ENCODE measurements at places on chromosomes 16 and 17.

GRCh38 chr17:78058001-78058400 is 70.6 kb downstream of the TMC6 start:
- DNase-seq, result no peak

- DNase-seq, result peak; percentile 21
Measured at GRCh38 chr17:83069931-83070742, 9.3 kb upstream of the METRNL start.

DNA sequence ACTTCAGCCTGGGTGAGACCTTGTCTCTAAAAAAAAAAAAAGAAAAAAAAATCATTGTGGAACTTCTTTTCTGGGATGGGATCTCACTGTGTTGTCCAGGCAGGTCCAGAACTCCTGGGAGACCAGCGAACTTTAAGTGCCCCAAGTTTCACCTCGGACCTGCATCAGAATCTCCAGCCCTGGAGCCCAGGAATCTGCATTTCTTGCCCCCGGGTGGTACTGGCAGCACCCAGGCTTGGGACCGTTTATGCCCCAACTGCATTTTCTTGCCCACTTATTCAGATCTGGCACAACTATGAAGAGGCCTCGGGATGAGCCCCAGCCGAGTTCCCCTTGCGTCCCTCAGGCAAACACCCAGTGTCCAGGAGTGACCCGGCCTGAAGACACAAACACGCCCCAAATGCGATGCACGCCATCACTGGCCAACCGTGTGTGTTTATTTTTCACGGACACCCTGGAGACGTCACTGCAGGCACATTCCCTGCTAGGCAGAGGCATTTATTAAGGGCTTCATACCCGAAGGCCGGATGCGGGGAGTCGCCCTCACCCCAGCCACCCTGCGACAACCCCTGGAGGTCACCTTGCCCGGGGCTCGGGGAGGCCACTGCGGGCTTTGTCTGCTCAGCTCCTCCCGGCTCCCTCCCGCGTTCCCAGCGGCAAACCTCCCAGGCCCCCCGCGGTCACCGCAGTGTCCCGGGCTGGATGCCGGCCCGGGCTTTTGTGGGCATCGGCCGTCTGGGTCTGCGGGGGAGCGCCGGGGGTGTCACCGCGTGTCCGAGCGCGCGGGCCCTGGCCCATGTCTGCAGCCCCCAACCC is 684 bp upstream of the SPIRE2 start:
- DNase-seq, result peak; percentile 47

DNA sequence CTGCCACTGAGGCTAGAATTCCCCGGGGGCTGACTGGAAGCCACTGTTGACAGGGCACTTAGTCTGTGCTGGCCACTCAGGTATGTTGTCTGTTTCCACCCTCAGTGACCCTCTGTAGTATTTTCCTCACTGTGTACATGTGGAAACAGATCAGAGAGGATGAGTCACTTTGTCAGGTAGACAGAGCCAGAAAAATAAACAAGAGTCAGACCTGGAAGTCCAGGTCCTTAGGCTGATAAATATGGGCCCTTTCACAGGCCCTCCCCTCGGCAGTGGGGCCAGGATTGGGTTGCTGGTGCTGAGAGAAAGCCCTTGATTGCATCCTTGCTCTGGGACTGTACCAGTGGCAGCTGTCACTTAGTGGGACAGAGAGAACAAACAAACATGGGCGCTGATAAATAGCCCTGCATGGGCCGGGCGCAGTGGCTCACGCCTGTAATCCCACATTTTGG is 21.3 kb downstream of the PGS1 start:
- no peak for DNase-seq

- no peak for DNase-seq
Measured at GRCh38 chr17:77323413-77324171, 182.8 kb downstream of the SEC14L1 start.

- DNase-seq, result no peak
Measured at GRCh38 chr17:78919861-78920450, 5.2 kb downstream of the TIMP2 start.

GRCh38 chr17:75269844-75270217 is 1.2 kb downstream of the MIF4GD start:
- DNase-seq, result no peak

GRCh38 chr16:64151990-64152767 is 969.7 kb downstream of the CDH11 start:
- DNase-seq, result no peak

DNA sequence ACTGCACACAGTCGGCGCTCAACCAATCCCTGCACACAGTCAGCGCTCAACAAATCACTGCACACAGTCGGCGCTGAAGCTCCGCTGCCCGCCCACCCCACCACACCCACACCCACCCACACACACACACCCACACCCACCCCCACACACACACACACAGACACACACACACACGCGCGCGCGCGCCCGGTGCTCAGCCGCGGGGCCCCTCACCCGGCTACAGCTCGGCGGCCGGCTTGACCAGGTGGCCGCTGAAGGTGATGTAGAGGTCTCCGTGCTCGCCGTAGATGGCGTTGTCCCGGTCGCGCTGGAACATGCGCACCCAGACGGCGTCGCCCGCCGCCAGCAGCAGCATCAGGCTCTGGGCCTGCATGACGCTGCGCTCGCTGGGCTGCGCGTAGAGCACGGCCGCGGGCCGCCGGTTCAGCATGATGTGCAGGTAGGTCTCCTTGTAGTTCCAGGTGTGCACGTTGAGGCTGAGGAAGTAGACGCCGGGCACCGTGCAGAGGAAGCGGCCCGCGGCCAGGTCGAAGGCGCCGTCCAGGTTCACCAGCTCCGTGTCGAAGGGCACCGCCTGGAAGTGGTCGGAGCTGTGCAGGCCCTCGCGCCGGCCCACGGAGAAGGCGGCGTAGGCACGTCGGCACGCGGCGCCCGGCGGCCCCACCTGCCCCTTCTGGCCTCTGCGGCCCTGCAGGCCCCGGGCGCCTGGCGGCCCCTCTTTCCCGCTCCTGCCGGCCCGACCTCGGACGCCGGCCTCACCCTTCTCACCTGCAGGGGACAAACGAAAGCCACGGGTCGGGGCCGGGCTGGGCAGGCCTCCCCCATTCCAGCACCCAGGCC is 2.5 kb downstream of the C1QTNF8 start:
- DNase-seq, result no peak

DNA sequence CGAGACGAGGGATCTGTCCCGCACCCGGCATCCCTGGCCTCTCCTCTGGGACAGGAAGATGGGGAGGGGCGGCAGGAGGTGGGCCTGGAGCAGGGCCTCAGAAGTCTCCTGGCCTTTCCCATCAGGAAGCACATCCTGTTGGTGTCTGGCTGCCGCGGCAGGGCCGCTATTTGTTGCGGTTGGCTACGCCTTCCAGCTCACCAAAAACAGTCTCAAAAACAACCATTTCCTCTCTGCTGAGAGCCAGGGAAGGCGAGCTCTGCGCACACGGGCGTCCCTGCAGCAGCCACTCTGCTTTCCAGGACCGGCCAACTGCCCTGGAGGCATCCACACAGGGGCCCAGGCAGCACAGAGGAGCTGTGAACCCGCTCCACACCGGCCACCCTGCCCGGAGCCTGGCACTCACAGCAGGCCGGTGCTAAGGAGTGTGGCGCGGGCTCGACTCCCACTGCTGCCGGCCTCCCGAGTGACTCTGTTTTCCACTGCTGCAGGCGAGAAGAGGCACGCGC is at the start of gene TMEM204:
TMEM204 (plus strand) TSS at position 224 of the 509 bp plus-strand sequence. CDS start 610 bp downstream, outside the sequence.
- no peak for DNase-seq

DNA sequence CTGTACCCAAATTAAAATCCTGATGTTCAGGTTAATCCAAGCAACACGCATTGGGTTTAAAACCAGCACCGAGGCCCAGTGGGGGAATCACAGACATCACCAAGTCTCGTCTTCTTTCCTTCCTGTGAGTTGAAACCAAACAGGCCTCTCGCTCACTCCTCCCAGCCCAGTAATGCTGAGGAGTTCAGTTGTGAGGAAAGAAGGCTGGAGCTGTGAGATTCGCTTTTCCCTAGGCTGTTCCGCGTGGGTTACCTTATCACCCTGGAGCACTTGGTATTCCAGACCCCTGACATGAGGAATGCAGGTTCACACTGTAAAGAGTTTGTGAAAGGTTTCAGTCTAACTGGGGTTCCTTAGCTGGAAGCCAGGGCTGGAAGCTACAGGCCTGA is 20.8 kb downstream of the CIBAR2 start:
- DNase-seq, result no peak

DNA sequence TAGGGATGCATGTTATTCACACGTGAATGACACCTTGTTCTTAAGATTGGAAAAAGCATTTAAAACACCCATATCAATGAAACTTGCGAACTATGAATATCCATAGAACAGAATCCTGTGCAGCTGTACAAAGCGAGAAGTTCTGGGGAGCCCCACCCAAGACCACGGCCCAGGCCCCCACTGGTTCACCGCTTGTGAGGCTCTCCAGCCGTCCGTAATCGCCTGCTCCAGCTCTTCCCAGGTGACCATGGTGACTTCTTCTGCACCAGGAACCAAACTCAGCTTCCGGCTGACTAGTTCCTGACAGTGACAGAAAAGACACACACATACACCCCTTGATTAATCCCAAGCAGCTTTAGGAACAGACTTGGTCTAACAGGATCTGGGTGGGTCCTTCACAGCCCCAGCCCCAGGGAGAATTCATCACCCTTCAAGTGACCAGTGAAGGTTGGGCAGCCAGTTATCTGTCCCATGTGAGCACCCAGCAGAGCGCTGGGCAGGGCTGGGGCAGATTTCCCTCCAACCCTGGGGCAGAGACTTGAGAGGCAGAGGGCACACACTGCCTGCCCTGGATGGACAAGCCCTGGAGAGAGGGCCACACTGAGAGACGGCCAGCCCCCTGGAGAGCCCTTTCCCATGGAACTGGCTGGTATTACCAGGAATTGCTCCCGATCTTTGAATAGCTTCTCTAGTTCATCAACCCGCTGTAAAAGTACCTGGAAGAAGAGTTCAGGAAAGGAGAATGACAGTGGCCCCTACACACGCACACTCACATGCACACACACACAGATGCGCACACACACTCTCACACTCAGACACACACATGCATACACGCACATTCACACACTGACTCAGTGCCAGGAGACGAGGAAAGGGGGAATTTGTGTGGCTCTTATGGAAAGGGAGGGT is 3.6 kb downstream of the QRICH2 start:
- no peak for DNase-seq

DNA sequence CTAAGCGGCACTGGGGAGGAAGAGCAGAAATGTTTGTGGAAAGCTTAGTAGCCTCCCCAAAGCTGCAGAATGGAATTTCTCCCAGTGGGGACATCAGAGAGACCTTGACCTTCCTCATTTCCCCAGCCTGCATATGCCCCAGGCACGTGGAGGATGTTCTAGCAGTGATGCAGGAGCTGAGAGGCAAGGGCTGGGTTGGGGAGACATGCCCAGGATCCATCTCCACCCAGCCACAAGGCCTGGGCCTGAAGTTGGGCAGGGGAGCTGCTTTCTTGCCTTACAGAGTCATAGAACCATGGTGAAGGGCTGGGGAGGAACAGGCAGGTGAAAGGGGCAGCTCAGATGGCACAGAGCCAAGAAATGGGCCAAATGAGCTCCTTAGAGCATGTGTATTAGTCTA is 104.0 kb downstream of the TMEM132E start:
- no peak for DNase-seq

GRCh38 chr17:72296456-72296855 is 175.6 kb downstream of the SOX9 start:
- DNase-seq, result no peak

- no peak for DNase-seq
Measured at GRCh38 chr17:82296511-82297279, 20.7 kb downstream of the CD7 start.

DNA sequence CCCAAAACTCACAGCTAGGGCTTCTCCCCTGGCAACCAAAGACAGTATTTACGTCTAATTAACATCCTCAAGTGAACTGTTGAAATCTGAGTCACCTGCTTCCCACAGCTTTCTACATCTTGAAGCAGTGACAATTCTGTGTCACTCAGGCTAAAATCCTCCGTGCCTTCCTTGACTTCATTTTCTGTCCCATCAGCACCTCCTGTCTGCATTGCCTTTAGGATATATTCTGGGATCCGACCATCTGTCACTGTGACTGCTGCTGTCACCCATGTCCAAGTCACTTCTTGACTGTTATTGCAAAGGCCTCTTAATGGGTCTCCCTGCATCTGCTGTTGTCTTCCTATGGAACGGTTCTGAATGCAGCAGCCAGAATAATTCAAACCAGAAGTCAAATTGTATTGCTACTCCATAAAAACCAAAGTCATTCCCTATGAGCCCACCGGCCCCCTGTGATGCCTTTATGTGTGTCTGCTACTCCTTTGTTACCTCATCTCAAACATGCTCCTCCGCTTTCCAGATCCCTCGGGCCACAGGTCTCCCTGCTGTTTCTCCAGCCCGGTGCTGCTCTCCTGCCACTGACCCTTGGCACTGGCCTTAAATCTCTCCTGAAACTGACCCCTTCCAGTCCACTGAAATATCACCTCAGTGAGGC is 56.9 kb downstream of the WWP2 start:
- DNase-seq, result no peak

GRCh38 chr16:48274476-48274875 is 27.1 kb upstream of the ABCC11 start:
- no peak for DNase-seq

DNA sequence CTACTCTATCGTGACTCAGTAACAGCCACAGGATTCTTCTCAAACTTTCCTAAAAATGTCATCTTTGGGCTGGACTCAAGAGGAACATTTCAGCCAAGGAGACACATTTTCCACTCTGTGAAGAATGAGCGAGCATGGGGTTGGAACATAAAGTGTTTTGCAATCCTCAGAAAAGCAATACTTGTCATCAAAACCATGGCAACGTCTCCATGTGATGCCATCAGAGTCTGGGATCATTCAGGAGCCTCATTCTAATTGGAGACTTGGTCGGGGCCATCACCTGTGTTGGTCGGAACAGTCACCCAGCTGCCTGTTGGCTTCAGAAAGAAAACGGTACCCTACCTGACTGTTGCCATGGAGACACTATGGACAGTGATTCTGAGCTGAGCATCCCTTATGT is 25.5 kb downstream of the MYOCD start:
- DNase-seq, result no peak

DNA sequence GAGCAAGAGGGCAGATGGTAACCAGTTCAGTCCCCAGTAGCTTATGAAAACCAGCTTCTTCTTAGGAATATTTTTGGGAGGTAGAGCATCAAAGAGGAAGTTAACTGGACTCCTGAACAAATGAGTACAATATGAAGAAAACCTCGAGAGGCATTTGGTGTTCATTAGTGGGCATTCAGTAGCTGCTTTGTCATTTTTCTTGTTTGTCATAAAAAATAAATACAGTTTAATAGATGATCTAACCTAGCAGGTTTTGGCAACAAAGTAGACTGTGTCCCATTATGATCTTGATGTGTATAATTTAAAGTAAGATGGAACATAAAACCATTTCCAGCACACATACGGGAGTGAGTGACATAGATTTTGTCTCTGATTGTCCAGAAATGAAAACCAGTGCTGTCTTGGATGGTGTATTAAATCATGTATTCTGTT is 173.1 kb downstream of the HS3ST3A1 start:
- no peak for DNase-seq

DNA sequence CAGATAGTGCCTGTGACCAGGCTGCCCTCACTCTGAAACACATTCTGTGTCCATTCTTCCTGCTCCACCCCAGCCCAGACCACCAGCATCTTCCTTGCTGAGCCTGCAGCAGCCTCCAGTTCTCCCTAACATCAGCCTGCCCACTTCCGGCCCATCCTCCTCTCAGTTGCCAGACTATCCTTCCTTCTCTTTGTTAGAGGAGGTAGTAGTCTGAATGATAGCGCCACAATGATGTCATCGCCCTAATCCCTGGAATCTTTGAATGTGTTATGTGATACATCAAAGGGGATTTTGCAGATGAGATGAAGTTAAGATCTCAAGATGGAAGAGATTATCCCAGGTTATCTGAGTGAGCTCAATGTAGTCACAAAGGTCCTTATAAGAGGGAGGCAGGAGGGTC is 3.2 kb upstream of the ZDHHC1 start:
- DNase-seq, result no peak
